ENCODE measurements at places on chromosomes 2 and 18.

GRCh38 chr18:22320771-22321170 lies 96.9 kb downstream of the CTAGE1 start:
- no peak for DNase-seq

DNA sequence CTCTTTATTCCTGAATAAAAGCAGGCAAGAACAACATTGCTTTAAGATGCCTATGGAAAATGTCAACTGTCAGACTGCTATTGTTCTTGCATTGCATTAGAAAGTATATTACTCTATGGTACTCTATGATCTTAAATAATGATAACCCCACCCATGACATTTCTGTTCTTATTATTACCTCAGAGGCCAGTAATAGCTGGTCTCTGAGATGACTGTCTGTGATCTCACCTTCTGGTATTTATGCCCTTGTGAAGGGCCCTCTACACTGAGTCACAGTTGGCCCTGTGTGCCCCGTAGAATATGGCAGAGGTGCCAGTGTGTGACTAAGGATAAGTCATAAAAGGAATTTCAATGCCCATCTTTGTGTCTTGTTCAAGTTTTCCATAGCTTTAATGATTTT lies 61.0 kb downstream of the SPP2 start:
- DNase-seq = no peak

DNA sequence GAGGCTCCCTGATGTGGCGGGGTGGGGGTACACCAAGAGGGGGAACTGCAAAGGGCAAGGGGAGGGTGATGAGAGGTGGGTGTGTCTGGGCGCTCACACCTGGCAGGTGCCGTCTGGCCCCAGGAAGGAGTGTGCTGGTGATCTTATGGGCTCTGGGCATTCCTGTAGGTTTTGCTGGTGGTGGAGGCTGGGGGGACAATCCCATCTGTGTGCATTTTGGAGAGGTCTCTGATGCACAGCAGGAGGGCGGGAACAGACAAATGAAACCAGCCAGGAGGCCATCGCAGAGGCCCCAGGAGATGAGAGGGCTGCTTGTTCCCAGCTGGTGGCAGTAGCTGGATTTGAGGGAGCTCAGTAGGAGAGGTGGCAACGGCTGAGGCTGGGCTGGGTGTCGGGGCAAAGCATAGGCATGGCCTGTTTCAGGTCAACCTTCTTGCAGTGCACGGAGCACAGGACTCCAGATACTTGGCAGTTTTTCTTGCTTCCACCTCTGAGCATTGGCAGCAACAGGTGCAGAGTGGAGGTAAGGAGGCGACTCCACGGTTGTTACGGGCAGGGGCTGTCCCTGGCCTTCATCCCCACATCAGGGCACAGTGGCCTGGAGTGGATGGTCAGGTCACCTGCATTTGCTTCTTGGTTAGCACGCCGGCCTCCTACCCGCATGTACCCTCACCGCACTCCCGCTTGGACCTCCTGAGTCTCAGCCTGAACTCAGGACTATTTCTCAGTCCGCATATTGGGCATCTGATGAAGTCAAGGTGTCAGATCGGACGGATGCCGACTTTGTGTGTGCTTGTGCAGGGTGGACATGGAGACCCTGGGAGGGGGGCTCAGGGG lies 194.2 kb upstream of the HDAC4 start:
- no peak for DNase-seq

DNA sequence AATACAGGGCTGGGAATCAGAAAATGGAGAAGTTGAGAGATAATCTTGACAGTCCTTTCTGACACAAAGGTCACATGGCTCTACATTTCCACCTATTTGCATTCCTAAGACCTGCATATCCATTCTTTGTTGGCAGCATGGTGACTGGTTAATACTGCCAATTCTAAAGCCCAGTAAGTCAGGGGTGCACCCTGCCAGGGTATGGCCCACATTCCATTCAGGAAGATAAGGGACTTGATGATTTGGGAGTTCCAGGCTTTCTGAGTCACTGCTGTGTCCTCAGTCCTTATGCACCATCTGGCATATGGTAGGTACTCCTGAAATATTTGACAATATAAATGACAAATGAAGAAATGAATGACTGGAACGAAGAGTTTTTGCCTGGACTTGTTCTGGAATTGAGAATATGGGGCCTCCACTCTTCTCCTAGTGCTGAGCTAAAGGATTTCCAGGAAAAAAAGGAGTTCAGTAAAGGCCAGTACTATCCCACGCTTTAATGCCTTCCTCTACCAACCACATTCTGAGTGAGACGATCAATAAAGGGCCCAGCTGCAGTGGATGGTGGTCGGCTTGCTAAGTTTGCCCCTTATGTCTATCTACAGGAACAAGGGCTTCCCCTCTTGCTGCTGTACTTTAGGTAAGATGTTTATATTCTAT lies 31.7 kb upstream of the EIF2AK3 start:
- DNase-seq = no peak

GRCh38 chr2:24711865-24712264 lies 81.3 kb downstream of the PTRHD1 start:
- DNase-seq = no peak

GRCh38 chr2:149033716-149034115 lies 4.8 kb upstream of the LYPD6B start:
- no peak for DNase-seq

- no peak for DNase-seq
These were observed 170.4 kb upstream of the TANK start for GRCh38 chr2:160989778-160990177.

- DNase-seq = no peak
These were observed 120.8 kb downstream of the BABAM2 start for GRCh38 chr2:28011322-28011737.

- DNase-seq = no peak
These were observed 147.5 kb upstream of the DAPL1 start for GRCh38 chr2:158647436-158648231.

- no peak for DNase-seq
These were observed 17.8 kb downstream of the MAPRE3 start for GRCh38 chr2:26988058-26988860.

- DNase-seq = no peak
These were observed 54.9 kb downstream of the MAPRE2 start for GRCh38 chr18:35095983-35096676.

- no peak for DNase-seq
These were observed 71.3 kb upstream of the ACKR3 start for GRCh38 chr2:236498369-236498768.

- no peak for DNase-seq
These were observed 46.1 kb upstream of the CYTIP start for GRCh38 chr2:157489983-157490382.

GRCh38 chr2:66443186-66443978 lies 8.5 kb downstream of the MEIS1 start:
- no peak for DNase-seq

All from stimulated activated CD8-positive, alpha-beta memory T cell treated with anti-CD3 and anti-CD28 coated beads, Interleukin-15, amount 100 ng/mL, for 24 hours (primary cell).